Bone marrow (tissue), 2 donors: ENCODE measurements at places on chromosomes 5 and 9.
A peak's percentile ranks its signal among the peaks of the same experiment; 100 is the strongest.

DNA sequence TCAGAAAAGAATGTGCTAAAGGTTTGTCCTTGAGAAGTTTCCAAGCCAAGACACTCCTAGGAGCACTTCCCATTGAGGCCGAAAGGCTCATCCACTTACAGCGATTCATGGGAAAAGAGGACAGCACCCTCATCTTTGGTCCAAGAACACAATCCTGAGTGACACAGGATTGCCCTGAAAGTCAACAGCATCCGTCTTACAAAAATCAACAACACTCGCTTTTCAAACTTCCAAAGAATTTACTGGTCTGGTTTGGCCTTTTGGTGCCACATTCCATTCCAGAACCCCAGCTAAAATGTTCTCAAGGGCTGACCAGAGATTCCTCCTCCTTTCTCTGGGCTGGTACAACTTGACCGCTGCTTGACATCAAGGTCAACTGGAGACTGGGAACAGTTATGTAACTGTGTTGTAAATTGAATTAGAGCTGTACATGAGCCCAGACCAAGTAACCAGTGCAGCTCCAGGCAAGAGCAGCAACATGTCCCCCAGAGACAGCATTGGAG is 415.8 kb upstream of the PIK3R1 start:
- no peak for DNase-seq

DNA sequence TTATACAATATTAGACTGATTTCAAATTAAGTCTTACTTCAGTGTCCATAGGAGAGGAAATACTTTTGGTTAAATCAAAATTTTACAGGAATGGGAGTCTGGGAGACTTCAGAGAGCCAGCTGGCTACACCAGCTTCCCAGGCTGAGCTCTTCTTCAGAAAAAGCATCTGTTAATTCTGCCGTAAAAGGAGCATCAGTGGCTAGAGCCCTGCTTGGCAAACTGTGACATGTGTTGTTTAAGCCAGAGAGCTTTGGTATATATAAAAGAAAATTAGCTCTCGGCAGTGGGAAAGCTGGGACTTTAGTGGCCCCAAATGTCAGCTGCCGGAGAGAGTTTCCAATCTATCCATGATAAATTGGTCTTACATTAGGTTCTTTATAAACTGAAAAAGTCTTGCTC is 378.8 kb upstream of the TUSC1 start:
- no peak for DNase-seq

DNA sequence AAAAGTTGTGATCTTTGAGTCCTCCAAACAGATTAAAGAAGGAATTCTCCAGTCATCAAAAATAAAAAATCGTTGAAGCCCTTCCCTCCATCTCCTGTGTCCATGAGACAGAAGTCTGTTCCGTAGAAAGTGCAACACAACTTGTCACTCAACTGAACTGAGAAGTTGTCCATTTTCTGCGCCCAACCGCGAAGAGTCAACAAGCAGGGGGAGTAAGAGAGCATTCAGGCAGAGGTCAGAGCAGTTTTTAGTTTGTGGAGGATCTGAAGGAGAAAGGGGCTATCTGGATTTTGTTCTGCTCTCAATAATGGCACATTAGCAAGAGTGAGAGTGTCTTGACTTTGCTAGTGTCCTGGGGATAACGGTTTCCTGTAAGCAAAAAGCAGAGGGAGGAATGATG is 303.9 kb downstream of the ICE1 start:
- no peak for DNase-seq

DNA sequence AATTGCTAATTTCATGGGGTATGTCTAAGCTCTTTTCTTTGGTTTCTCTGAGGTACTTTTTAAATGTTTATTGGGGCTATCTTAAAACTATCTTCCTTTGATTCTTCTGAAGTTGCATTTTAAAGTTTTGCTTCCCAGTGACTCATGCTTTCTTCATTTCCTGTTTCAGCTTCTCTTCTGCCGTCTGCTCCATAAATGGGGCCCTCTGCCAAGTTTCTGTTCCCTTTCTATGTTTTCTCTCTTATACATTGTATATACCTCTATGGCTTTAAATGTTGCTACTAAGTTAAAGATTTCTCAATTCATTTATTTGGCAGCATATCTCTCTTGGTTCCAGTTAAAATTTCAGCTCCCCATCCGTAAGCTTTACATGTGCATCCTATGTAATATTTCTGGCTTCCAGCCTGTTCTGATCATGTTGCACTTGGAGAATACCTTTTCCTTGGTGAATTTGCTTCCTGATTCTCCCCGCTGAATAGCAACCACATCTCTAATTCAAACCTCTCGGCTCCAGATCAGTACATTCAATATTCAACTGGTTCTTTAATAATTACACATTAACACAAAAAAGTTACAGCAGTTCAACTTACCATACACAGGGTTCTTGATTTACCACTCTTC is 125.3 kb downstream of the ST8SIA4 start:
- DNase-seq: no peak

DNA sequence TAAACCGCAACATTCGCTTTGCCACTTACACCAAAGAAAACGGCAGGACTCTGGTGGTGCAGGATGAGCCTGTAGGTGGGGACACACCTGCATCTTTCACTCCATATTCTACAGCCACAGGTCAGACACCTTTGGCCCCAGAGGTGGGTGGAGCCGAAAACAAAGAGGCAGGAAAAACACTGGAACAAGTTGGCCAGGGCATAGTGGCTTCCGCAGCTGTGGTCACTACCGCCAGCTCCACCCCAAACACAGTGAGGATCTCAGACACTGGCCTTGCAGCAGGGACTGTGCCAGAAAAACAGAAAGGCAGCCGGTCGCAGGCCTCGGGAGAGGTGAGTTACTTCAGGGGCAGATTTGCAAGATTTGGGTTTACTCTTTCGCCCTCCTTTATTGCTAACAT is 33.8 kb downstream of the KDM3B start:
- no peak for DNase-seq

DNA sequence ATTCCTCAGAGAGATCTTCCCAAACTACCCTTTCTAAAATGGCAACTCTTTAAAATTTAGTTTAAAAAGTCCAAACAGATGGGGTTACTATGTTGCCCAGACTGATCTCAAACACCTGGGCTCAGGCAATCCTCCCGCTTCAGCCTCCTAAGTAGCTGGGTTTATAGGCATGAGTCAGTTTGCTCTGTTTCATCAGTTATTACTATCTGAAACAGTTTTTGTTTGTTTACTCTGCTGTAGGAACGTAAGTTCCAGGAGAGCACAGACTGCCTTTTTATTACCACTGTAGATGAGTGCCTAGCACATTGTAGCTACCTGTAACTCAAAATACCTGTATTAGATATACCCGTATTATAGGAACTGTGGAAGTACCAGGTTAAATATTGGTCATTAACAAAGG is 89.4 kb downstream of the UHRF2 start:
- no peak for DNase-seq

- no peak for DNase-seq
Observed at GRCh38 chr5:33167541-33167940, 273.2 kb upstream of the TARS1 start.

GRCh38 chr5:33261305-33261704 is 179.5 kb upstream of the TARS1 start:
- no peak for DNase-seq

- DNase-seq: no peak
Observed at GRCh38 chr9:133713150-133713959, 24.8 kb downstream of the SARDH start.

- DNase-seq: no peak
Observed at GRCh38 chr5:166497496-166498104, 1793.8 kb upstream of the WWC1 start.

- DNase-seq: no peak
Observed at GRCh38 chr5:7039074-7039473, 325.8 kb downstream of the TENT4A start.

DNA sequence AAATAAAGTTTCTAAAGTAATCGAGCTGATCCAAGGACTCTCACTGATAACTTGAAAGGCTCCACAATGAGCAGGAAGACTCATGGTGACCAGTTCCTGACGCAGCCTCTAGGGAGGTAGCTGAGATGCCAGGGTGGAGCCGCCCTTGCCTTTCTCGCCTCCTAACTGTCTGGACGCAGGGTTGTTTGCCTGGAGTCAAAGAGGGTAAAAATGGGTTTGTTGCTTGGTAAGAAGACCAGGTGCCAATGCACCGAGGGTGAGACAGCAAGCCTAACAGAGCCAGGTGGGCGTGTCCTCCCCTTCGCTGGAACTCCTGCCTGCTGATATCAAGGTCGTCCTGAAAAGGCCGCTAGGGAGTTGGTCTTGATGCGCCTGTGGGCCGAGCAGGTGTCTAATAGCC is 48.6 kb upstream of the FCN1 start:
- DNase-seq: no peak

DNA sequence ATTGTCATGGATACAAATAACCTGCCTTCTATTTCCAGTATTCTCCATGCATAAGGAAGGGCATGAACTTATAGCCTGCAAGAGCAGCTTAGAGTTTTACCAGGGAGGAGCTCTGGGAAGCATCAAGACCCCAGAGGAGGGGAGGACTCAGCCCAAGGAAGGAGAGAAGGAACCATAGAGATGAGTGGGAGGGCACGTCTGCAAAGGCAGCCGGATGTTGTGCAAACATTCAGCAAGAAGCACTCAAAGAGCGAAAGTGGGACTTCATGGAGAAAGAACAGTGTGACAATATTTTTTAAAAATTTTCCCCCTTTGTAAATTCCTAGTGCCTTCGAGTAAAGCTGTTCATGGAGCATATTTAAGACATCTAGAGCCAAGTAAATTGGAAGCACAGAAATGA is 270.1 kb upstream of the PTGER4 start:
- peak; percentile 63 for DNase-seq

DNA sequence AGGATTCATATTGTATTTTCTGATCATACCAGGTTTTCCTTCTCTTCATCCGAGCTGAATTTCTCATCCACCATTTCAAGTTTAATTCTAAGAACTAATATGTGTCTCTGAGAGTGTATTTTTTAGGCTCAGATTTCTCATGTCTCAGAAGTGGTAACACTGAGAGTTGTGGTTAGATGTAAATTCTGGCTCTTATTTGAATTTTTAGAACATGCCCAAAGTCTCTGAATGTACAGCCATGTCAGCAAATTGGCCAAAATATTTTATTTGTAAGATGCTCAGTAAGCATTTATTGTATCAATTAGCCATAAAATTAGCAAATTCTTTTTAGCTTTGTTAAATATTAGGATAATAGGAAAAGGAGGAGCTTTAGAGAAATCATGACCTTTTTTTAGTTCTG is 16.6 kb downstream of the SV2C start:
- DNase-seq: no peak

DNA sequence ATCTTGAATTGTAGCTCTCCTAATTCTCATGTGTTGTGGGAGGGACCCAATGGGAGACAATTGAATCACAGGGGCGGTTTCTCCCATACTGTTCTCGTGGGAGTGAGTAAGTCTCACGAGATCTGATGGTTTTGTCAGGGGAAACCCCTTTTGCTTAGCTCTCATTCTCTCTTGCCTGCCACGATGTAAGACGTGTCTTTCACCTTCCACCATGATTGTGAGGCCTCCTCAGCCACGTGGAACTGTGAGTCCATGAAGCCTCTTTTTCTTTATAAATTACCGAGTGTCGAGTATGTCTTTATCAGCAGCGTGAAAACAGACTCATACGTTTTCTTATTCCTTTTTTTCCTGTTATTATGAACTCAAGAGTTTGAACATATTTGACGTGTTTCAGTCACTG is 39.1 kb downstream of the RETREG1 start:
- DNase-seq: no peak

DNA sequence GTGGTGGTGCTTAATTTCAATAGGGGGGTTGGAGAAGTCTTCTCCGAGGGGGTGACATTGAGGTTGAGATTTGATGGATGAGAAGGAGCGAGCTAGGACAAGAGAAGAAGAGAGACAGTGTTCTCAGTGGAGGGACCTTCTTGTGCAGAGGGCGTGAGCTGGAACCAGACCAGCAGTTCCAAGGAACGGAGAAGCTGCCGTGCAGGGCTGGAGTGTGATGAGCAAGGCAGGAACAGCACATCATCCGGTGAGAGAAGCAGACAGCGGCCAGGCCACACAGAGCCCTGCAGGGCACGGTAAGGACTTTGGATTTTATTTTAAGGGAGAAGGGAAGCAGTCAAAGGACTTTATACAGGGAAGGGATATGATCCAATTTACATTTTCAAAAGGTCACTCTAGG is 206.9 kb downstream of the MELK start:
- DNase-seq: no peak

DNA sequence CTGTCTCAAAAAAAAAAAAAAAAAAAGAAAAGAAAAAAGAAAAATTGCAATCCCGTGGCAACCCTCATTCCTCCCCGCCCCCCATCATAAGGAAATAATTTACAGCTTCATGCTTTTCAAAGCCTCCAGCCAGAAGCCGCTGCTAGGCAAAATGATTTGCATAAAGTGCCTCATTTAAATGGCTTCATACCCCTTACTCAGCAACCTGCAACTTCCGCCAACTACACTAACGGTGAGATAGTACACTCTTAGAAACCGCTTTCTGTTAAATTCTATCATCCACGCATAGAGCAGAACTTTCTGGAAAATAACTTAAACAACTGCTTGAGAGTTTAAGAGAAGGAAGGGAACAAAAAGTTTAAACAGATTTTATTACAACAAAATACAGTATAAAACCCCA is 17.8 kb downstream of the SERINC5 start:
- DNase-seq: no peak

GRCh38 chr5:141677415-141677814 is 4.6 kb downstream of the ARAP3 start:
- peak; percentile 50 for DNase-seq

DNA sequence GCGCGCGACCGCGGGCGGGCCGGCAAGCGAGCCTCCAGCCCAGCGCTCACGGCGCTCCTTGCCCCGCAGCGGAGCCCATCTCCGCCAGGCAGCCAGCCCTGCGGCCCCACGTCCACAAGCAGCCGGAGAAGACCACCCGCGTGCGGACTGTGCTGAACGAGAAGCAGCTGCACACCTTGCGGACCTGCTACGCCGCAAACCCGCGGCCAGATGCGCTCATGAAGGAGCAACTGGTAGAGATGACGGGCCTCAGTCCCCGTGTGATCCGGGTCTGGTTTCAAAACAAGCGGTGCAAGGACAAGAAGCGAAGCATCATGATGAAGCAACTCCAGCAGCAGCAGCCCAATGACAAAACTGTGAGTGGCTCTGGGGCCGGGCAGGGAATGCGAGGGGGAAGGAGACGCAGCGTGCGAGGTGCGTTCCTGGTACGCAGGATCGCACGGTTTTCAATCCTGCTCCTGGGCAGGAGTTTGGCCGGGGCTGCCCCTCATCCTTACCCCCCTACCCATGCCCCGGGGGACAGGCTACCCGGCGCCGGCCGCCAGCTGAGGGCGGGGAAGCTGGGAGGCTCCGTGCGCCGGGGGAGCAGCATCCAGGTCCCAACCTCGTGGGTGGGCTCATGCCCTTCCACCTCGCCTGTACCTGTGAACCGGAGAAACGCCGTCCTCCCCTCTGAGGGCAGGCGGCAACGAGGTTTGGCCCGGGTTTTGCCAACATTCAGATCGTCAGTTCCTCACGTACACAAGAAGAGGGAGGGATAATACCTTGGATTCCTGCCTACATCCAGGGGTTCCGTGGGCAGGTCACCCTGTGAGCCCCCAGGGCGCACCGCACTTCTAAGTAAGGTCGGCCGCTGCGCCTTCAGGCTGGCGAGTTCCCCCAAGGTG is 6.6 kb downstream of the ISL1 start:
- DNase-seq: no peak

- no peak for DNase-seq
Observed at GRCh38 chr5:107889387-107889786, 218.7 kb upstream of the EFNA5 start.

- no peak for DNase-seq
Observed at GRCh38 chr5:59132131-59132530, 549.3 kb downstream of the RAB3C start.

GRCh38 chr9:129221233-129221632 is 43.2 kb upstream of the IER5L start:
- peak; percentile 35 for DNase-seq

- DNase-seq: no peak
Observed at GRCh38 chr5:169070413-169070812, 230.5 kb downstream of the SLIT3 start.
